ENCODE measurements at places on chromosomes 7 and 10.

DNA sequence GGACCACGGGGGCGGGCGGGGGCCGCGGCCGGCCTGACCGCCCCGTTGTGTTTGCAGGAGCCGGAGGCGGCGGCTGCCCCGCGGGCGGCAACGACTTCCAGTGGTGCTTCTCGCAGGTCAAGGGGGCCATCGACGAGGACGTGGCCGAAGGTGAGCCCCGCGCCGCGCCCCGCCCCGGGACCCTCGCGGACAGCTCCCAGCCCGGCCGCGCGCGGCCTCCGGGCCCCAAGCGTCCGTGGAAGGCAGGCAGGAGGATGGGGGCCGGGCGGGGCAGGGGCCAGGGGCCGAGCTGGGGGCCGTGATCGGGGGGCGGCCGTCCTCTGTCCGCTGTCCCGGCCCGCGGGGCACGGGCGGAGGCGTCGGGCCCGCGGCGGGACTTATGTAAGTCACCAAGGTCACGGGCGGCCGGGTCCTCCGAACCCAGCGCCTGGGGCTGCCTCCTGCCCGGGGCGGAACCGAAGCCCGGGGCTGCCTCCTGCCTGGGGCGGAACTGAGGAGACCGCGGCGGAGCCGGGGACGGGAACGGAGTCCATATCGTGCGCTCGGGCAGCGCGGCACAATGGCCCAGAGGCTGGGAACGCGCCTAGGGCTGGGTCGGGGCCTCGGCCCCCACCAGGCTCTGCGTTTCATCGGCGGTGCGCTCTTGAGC is 497 bp downstream of the PPP2R2D start:
- no peak for DNase-seq

GRCh38 chr7:32042900-32043299 is 27.3 kb downstream of the PDE1C start:
- no peak for DNase-seq

- DNase-seq: no peak
These were observed 11.7 kb downstream of the AASS start for GRCh38 chr7:122132341-122132740.

DNA sequence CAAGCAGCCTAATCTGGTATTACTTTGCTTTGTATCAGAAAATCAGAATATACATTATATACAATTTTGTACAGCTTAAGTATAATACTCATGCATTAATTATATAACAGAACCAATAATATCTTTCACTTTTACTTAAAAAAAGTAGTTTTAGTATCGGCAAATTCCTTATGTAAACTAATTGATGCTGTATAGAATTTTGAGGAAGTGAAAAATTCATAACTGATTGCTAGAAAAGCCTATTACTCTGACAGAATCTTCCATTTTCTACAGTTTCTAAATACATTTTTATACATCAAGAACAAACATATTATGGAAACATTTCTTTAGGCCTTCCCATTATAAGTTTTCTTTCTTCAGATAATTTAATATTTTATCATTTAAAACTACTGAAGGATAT is 124.0 kb upstream of the GPR22 start:
- DNase-seq: no peak

DNA sequence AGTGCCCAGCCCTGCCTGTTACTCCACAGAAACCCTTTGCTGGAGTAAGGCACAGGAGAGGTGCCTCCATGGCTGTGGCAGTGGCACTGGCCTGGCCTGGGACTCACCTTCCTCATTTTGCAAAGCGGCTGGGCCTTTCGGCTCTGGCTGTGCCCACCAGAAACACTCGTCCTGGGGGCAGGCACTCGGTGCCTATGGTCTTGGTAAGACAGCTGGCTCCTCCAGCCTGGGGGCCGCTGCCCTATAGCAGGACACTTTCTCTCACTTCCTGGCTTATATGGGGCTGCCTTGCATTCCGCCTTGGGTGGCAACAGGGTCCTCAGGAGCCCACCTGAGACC is 13.2 kb downstream of the ZMIZ1 start:
- no peak for DNase-seq

DNA sequence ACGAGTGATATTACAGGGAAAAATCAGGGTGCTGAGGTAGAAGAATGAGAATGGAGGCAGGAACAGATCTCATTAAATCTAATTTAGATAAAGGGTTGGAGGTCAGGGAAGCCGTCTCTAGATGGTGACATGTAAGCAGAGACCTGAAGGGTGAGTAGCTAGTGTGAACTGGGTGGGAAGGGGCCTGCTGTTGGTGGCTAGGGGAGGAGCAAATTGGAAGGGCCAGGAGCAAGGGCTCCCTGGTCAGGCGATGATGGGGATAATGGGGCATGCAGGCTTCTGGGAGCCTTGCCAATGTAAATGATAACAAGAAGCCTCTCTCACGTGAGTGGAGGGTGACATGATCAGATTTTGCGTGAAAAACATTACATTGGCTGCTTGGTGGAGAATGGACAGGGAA is 76.3 kb downstream of the WDFY4 start:
- DNase-seq: no peak

GRCh38 chr7:102292813-102293798 is 6.4 kb downstream of the SH2B2 start:
- no peak for DNase-seq

GRCh38 chr7:36039243-36039642 is 113.8 kb upstream of the EEPD1 start:
- DNase-seq: no peak

GRCh38 chr7:30328381-30328780 is 44.0 kb downstream of the ZNRF2 start:
- DNase-seq: no peak

DNA sequence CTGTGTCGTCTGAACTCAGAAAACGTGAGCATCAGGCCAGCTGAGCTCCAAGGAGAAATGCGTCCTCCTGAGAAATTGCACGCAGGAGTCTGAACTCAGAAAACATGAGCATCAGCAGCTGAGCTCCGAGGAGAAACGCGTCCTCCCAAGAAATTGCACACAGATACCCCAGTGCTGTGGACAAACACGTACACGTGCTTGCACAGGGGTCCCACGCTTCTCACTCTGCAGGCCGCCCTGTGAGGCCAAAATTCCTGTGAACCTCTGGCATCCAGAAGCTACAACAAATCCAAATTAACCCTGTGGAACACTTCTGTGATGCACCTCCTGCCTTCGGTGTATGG is 133.8 kb downstream of the WDR37 start:
- no peak for DNase-seq

- DNase-seq: no peak
These were observed 163.4 kb downstream of the PLXDC2 start for GRCh38 chr10:19979628-19980027.

- DNase-seq: no peak
These were observed 106.2 kb upstream of the GPR141 start for GRCh38 chr7:37577412-37577811.

DNA sequence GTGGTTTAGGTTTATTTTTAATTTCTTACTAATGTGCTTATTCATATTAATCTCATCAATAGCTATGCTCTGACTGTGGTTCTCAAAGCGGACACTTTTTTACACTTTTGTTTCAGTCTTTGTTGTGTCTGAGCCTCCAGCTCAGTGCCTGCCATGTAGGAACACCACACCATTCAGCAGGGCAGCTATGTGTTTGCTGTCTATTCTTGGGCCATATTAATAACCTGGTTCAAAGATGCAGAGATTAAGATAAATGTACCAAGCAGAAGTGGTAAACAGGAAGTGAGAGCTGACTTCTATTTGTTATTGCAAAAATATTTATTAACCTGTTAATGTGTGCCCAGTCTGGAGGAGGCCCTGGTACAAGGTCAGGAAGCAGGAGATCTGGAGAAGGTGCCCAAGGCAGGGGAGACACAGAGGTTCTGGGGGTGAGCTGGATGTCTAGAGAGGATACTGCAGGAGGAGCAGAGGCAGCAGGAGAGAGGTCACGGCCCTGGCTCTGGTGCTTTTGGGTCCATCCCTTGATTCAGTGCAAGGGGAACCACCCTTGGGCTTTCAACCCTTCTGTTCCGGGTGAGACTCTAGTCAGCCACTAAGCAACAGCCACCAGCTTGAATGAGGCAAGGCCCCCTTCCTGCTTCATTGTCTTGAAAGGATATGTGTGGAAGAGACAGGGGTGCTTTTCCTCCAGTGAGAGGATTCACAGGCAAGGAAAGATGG is 1.9 kb downstream of the TBXAS1 start:
- DNase-seq: no peak

GRCh38 chr10:124717911-124718741 is 26.1 kb downstream of the FAM53B start:
- DNase-seq: peak; percentile 51

DNA sequence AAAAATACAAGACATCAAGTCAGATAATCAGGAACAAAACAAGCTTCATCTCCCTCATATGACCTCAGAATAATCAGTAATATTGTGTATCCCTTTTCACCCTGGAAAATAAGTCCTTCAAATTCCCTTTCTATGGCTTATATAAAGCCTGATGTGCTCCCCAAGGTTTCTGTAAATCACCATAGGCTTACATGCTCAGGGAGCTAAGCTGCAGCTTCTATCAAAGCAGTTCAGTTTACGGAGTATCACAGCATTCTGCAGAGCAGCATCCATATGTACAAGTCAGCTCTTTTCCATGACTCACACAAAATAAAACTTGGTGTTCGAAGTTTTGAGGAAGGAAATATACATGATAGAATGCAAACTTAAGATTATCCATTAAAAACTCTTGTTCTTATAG is 225.6 kb downstream of the LRRTM3 start:
- no peak for DNase-seq

DNA sequence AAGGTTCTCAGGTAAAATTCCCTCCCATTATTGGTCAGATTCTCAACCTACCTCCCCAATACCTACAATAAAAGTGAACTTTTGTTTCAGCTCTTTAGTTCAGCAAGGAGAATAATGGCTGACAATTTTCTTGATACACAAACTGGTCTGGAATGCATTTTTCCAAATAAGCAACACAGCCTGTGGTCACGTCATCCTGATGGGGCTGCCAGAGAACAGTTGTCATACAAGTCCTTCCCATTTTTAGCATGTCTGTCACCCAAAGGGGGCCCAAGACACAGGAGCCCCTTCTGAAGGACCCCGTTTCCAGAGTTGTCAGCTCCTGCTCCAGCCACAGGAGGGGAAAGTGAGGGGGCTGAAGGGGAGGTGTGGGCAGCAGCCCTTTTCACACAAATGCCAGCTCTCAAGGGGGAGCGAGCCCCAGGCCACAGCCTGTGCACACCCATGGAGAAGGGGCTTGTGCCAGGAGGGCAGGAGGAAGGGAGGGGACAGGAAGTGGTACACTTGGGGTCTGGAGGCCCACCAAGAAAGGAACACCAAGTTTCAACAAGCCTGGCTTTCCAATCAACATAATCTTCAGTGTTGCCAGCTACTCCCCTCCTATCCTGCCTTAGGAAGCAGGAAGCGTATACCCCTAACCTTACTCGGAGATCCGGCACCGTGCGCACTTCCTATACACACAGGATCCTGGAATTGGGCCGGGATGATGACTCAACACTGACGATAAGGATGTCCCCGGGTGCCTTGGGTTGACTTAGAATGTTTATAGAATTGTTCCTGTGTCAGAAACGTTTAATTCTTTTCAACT is 43.4 kb upstream of the PDLIM1 start:
- DNase-seq: no peak

DNA sequence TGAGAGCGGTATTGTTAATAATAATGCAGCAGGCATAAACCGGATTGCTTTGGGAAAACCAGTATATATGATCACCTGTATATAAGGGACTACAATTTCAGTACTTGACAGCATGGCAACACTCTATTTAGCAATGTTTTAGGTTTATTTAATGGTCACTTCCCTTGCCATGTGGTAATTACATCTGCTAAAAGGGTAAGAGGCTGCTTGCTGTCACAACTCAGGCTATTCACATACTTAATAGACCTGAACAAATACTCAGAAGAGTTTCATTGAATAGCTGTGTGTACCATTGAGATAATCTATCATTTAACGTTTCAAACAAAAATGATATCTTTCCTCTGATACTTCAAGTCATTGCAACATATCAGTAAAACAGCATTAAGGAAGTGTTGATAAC is 90.1 kb downstream of the PCDH15 start:
- DNase-seq: no peak

GRCh38 chr7:101164071-101164840 is 1.1 kb downstream of the VGF start:
- no peak for DNase-seq

DNA sequence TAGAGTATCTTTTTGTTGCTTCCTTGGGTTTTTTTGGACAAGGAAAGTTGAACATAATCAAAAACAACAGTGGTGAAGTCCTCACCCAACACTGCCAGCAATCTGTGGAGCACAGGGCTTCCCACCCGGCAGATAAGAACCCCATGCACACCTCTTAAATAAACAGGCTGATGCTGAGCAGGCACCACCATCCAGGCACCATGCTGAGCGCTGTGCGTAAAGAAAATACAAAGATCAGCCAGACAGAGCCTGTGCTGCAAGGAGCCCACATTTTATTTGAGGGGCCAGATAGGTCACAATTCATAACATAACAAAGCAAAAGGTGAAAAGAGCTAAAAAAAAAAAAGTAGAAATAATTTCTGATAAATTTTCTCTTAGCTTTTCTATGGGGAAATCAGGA is 231.2 kb downstream of the PTPRN2 start:
- DNase-seq: no peak

- no peak for DNase-seq
These were observed 168.6 kb downstream of the LRMDA start for GRCh38 chr10:75599875-75600648.

DNA sequence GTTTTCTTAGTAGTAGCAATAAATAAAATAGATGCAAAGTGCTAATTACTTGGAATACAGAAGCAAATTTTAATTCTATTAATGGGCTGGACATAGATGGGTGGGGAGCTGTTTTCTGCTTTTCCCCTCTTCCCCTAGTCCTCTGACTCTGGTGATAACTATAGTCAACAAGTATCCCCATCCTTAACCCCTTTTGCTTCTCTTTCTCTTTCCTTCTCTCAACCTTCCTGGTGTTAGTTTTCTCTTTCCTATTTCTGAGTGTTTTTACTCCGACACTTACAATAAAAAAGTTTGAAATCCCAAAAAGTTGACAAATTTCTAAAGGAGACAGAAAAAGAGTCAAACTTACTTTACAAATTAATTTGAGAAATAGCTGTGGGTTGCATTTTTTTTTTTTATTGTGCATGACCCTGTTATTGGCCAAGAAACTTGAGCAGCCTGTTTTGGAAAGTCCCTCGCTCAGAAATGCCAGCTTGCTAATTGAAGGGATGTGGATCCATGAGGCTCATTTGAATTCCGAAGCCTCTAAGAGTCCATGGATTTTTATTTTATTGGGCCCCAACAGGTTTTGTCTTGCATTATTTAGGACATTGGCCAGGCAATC is 2.4 kb downstream of the FAS start:
- DNase-seq: no peak

DNA sequence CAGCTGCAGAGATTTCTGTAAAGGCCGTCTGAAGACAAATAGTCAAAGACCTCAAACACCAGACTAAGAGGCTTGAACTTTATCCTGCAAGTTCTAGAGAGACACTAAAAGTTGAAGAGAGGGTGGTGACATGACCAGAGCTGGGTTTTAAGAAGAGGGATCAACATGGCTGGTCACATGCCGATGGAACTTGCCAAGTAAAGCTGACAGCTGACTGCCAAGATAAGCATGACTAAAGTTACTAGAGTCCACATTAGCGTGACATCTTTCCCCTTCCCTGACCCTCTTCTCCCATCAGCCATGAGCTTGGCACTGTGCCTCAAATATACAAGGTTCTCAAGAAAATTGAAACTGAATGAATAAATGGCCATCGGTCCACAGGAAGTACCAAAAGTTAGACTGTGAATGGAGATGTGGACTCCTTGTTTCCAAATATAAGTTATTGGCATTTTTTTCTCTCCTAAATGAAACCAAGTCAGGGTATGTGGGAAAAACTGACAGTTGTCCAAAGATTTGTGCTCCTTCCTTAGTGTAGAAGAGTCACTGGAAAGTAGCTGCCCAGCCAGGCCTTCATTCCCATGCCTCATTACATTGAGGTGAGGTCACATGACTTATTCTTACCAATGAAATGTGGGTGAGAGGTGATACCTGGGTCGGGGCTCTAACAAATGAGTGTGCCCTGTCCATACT is 24.5 kb downstream of the XPNPEP1 start:
- DNase-seq: no peak

Data from stimulated activated CD4-positive, alpha-beta T cell treated with anti-CD3 and anti-CD28 coated beads, TNF-alpha, amount 100 ng/mL, for 1 hour (primary cell).